ENCODE measurements at places on chromosomes 12 and 14. TPM values are rescaled to one million over a fixed set of nuclear protein-coding genes. Genes with fewer than 3 reads are reported as not detected.

ACOT6 gene
- total RNA-seq, result not detected

LDHB gene
- 1,158 TPM for total RNA-seq

CDCA3 gene
- total RNA-seq, result 1.3 TPM

GMPR2 gene
- total RNA-seq, result 75.0 TPM

PMCH gene
- not detected for total RNA-seq

EPS8 gene
- total RNA-seq, result 80.3 TPM

- H3K4me1 ChIP-seq, result peaks cover 46% of the 10 kb centered on the region
- no peak overlapping the region for H3K4me3 ChIP-seq
- H3K27me3 ChIP-seq, result no peaks in the 10 kb centered on the region
- peak; percentile 75 for DNase-seq
- H3K27ac ChIP-seq, result peak overlapping the region; percentile 49
- H3K36me3 ChIP-seq, result peaks cover 3% of the 10 kb centered on the region
These were observed 3.6 kb upstream of the TNFRSF1A start for GRCh38 chr12:6345319-6346091.

- H3K36me3 ChIP-seq, result no peaks in the 10 kb centered on the region
- H3K4me3 ChIP-seq, result no peak overlapping the region
- no peaks in the 10 kb centered on the region for H3K27me3 ChIP-seq
- H3K27ac ChIP-seq, result no peak overlapping the region
- no peak for DNase-seq
These were observed 115.1 kb upstream of the SLC38A2 start for GRCh38 chr12:46487567-46488131.

DNA sequence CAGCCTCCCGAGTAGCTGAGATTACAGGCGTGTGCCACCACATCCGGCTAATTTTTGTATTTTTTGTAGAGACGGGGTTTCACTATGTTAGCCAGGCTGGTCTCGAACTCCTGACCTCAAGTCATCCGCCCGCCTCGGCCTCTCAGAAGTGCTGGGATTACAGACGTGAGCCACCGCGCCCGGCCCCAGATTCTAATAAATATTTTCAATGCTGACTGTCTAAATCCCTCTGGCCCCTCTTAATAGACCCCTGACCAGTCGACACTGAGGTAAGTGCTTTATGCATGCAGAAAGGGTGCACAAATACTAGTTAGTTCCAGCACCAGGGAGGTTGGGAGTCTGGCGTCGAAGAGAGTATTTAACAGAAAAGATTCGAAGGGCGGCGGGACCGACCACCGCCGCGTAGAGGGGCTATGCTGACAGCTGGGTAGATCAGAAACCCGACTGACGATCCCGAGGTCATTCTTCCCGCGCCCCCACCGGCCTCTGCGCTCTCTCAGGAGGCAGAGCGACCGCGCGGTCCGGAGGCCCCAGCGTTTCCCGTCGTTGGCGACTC, 1.1 kb upstream of the SPATS2 start:
- H3K27me3 ChIP-seq, result no peaks in the 10 kb centered on the region
- peak overlapping the region; percentile 85 for H3K27ac ChIP-seq
- no peaks in the 10 kb centered on the region for H3K36me3 ChIP-seq
- peak; percentile 57 for DNase-seq
- H3K4me3 ChIP-seq, result peak overlapping the region; percentile 67
- H3K4me1 ChIP-seq, result no peaks in the 10 kb centered on the region

GRCh38 chr14:105069871-105070759, 4.9 kb upstream of the GPR132 start:
- H3K4me3 ChIP-seq, result no peak overlapping the region
- H3K27ac ChIP-seq, result no peak overlapping the region
- DNase-seq, result no peak
- no peaks in the 10 kb centered on the region for H3K36me3 ChIP-seq
- H3K4me1 ChIP-seq, result peaks cover 2% of the 10 kb centered on the region

GRCh38 chr12:54740882-54741281, 92.7 kb upstream of the DCD start:
- no peaks in the 10 kb centered on the region for H3K4me1 ChIP-seq
- H3K27me3 ChIP-seq, result no peaks in the 10 kb centered on the region
- H3K4me3 ChIP-seq, result no peak overlapping the region
- H3K36me3 ChIP-seq, result no peaks in the 10 kb centered on the region

DNA sequence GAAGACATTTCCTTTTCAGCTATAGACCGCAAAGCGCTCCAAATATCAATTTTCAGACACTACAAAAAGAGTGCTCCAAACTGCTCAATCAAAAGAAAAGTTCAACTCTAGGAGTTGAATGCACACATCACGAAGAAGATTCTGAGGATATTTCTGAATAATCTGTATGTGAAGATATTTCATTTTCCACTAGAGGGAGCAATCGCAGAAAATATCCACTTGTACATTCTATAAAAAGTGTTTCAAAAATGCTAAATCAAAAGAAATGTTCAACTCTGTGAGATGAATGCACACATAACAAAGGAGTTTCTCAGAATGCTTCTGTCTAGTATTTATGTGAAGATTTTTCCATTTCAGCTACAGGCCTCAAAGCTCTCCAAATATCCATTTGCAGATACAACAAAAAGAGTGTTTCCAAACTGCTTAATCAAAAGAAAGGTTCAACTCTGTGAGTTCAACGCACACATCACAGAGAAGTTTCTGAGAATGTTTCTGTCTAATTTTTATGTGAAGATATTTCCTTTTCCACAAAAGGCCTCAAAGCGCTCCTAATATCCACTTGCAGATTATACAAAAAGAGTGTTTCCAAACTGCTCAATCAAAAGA, 643.8 kb upstream of the ALG10B start:
- no peaks in the 10 kb centered on the region for H3K4me1 ChIP-seq
- no peaks in the 10 kb centered on the region for H3K36me3 ChIP-seq
- no peaks in the 10 kb centered on the region for H3K27me3 ChIP-seq
- no peak overlapping the region for H3K27ac ChIP-seq
- no peak for DNase-seq

- DNase-seq, result no peak
- H3K36me3 ChIP-seq, result no peaks in the 10 kb centered on the region
- no peaks in the 10 kb centered on the region for H3K27me3 ChIP-seq
- H3K4me1 ChIP-seq, result no peaks in the 10 kb centered on the region
These were observed 117.7 kb downstream of the SPTSSA start for GRCh38 chr14:34344318-34344717.

DNA sequence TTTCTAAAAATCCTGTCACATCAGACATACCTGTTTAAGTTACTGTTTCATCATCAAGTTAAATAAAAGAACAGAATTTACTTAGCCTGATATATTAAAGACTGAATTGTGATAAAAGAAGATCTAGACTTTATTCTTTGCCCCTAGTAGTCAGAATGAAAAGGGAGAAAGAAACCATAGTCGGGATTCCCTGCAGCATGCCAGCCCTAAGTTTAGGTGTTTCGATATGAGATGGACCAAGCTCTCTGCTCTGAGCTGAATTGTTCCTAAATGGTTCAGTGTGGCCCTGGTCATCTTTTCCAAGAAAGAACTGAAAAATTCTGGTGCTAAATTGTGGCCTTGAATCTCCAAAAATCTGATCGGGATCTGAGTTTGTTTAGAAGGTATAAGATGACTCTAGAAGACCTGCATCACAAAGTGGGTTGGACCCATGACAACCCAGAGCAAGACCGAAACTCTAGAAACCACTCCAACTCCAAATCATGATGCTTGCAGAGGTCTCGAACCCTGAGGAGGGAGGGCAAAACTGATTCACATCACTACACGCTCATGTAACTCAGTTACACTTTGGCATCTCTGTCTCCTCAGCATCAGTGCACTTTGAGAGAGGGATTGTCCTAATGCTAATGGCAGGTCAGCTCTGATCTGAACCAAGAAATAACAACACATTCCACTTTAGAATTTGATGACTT, 15.7 kb downstream of the PTGER2 start:
- H3K36me3 ChIP-seq, result no peaks in the 10 kb centered on the region
- H3K27ac ChIP-seq, result no peak overlapping the region
- no peak overlapping the region for H3K4me3 ChIP-seq

GRCh38 chr14:81256289-81256960, 35.7 kb upstream of the GTF2A1 start:
- no peak for DNase-seq
- H3K4me1 ChIP-seq, result no peaks in the 10 kb centered on the region
- no peaks in the 10 kb centered on the region for H3K36me3 ChIP-seq
- H3K4me3 ChIP-seq, result no peak overlapping the region
- H3K27me3 ChIP-seq, result no peaks in the 10 kb centered on the region

DNA sequence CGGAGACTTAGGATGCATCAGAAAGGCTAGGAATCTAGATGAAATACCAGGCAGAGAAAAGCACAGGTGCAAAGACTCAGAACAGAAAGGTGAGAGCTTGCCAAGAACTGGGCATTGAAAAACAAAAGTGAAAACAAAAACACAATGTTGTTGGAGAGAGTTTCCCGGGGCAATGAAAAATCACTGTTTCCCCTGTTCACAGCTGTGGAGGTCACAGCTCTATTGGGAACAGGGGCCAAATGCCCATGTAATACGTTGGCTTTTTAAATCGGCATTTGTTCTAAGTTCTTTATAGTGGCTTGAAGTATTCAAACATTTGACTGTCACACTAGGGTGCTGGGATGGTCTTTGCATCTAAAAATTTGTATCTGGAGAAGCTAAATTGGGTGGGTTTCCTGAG, 108.3 kb downstream of the SLC15A4 start:
- H3K4me1 ChIP-seq, result no peaks in the 10 kb centered on the region
- H3K36me3 ChIP-seq, result no peaks in the 10 kb centered on the region
- H3K4me3 ChIP-seq, result no peak overlapping the region

DNA sequence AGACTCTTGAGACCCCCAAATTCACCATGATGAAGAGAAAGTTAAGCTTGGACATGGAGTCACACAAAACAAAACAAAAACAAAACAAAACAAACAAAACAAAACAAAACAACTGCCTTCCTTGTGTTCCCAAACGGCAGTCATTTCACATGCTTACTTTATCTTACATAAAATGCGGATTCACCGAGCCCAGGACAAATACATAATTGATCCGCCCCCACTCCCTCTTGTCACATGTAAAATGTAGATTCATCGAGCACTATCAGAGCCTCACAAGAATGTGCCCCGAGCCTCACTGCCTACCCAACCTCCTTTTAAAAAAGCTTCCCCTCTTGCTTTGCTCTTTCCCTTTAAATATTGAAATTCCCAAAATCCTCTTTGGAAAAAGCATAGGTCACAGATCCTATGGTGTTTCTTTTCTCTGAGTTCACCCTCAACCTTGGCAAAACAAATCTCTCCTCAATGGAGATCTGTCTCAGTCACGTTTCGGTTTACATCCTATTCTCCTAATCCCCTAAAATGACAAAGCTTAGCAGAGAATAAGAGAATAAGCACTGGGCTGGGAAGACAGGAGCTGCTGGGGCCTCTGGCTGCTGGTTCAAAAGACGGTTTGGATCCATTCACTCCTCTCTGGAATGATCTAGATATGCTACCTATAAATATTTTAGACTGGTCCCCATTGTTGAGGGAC, 83.7 kb downstream of the NINJ2 start:
- H3K4me3 ChIP-seq, result no peak overlapping the region
- H3K27ac ChIP-seq, result no peak overlapping the region
- no peak for DNase-seq
- no peaks in the 10 kb centered on the region for H3K36me3 ChIP-seq

- H3K4me1 ChIP-seq, result no peaks in the 10 kb centered on the region
- DNase-seq, result no peak
- H3K4me3 ChIP-seq, result no peak overlapping the region
- H3K27me3 ChIP-seq, result no peaks in the 10 kb centered on the region
These were observed 21.0 kb downstream of the CABP1 start for GRCh38 chr12:120661432-120661831.

GRCh38 chr12:128399253-128399652, 132.3 kb downstream of the TMEM132C start:
- no peak overlapping the region for H3K4me3 ChIP-seq
- no peaks in the 10 kb centered on the region for H3K4me1 ChIP-seq
- H3K27ac ChIP-seq, result no peak overlapping the region
- H3K27me3 ChIP-seq, result no peaks in the 10 kb centered on the region
- DNase-seq, result no peak

DNA sequence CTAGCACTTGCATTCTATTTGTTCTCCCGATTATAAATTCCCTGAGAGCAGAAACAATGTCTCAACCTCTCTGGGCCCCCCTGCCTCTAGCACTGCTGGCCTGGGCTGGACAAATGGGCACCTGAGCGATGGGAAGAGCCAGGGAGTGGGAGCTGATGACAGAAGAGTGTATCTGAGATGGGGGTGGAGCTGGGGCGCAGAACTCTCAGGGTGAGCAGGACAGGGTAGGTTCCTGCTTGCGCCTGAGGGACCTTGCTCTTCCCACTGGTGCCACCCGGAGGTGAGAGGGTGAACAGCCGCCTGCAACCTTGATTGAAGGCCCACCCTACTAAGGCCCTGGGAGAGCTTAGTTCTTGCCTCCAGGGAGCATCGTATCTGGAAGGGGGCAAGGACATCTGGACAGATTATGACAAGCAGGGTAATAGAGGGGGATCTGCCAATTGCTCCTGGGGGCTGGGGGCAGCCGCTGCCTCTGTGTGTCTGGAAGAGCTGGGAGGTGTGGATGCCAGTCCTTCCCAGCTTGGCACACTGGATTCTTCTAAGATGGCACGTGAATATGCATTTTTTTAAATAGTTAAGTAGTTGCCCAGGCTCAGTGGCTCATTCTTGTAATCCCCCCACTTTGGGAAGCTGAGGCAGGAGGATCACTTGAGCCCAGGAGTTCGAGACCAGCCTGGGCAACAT, 43.0 kb upstream of the TSPAN9 start:
- H3K4me3 ChIP-seq, result no peak overlapping the region
- H3K27ac ChIP-seq, result no peak overlapping the region
- peaks cover 7% of the 10 kb centered on the region for H3K4me1 ChIP-seq
- H3K36me3 ChIP-seq, result peaks cover 6% of the 10 kb centered on the region

GRCh38 chr14:39488600-39488999, 56.4 kb upstream of the FBXO33 start:
- H3K27me3 ChIP-seq, result no peaks in the 10 kb centered on the region
- H3K4me1 ChIP-seq, result no peaks in the 10 kb centered on the region
- H3K36me3 ChIP-seq, result no peaks in the 10 kb centered on the region
- no peak overlapping the region for H3K27ac ChIP-seq
- peak; percentile 55 for DNase-seq

- H3K27ac ChIP-seq, result no peak overlapping the region
- no peak overlapping the region for H3K4me3 ChIP-seq
- DNase-seq, result no peak
- H3K36me3 ChIP-seq, result peaks cover 25% of the 10 kb centered on the region
These were observed 51.5 kb downstream of the ZC3H14 start for GRCh38 chr14:88614218-88614907.

- DNase-seq, result no peak
- no peaks in the 10 kb centered on the region for H3K36me3 ChIP-seq
- H3K4me1 ChIP-seq, result no peaks in the 10 kb centered on the region
- no peak overlapping the region for H3K27ac ChIP-seq
- no peak overlapping the region for H3K4me3 ChIP-seq
- H3K27me3 ChIP-seq, result no peaks in the 10 kb centered on the region
These were observed 330.8 kb downstream of the ADAMTS20 start for GRCh38 chr12:43221216-43221615.

Measured in kidney (tissue), 22 donors.